NAMALWA (cell line): ENCODE measurements at places on chromosomes 2 and 18.

DNA sequence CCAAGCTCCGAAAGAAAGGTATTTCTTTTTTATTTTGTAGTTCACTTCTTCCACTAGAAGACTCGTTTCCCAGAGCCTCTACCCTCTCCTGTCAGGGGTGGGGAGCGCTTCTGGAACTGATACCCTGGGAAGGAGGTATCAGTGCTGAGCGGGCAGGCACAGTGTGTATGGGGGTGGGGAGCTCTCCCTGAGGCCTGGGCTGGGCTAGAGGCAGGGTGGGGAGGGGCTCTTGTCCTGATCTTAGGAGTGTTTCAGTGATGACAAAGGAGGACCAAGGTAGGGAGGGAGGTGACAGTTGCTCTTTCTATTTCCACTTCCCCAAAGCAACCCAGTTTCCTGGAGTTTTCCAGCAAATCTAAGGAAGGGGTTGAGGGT lies 65.4 kb downstream of the ARHGAP25 start:
- DNase-seq = no peak

DNA sequence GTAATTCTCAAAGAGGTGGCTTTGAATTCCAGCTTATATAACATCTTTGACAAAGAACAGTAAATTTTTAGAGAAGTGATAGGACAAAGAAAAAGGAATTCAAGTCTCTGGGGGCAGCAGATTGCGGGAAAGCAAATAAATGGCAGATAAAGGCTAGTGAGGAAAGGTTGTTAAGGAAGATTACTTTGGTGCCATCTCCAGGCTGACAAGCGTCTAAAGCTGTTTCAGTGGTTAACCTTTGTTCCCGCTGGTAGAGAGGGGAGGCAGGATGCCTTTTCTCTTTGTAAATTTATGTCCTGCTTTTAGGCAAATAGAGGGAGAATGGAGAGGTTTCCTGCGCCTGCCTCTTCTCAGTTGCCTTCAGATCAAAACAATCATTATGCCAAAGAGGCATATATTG lies 431.2 kb upstream of the CHST9 start:
- DNase-seq = no peak

GRCh38 chr2:183543731-183544130 lies 419.5 kb downstream of the NUP35 start:
- no peak for DNase-seq

DNA sequence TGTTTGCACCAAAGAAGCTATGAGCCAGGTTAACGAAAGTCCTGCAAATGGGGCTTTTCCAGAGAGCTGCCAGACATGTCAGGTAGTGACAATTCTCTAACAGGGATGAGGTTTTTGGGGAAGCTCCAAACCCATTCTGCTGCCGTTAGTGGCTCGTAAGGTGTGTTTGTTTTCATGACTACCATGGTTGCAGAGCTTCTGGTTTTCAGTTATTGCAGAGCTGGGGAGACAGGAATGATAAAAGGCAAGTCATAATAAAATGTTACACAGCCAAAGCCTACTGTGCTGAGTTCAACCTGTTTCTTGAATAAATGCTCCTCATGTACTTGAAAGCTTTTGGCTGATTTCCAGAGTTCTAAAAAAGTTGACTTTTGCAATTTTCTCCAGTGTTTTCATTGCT lies 209.2 kb upstream of the STK17B start:
- no peak for DNase-seq

- no peak for DNase-seq
These were observed 303.2 kb upstream of the MC4R start for GRCh38 chr18:60675801-60676200.

GRCh38 chr2:123961576-123961975 lies 63.5 kb upstream of the CNTNAP5 start:
- DNase-seq = no peak

DNA sequence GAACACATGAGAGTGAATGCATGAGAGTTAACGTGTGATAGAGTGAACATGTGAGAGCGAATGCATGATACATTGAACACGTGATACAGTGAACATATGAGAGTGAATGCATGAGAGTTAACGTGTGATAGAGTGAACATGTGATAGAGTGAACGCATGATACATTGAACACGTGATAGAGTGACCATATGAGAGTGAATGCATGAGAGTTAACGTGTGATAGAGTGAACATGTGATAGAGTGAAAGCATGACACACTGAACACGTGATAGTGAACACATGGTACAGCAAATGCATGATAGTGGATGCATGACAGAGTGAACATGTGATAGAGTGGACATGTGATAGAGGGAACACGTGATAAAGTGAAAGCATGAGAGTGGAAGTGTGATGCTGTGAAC lies 517.9 kb downstream of the EIPR1 start:
- no peak for DNase-seq

DNA sequence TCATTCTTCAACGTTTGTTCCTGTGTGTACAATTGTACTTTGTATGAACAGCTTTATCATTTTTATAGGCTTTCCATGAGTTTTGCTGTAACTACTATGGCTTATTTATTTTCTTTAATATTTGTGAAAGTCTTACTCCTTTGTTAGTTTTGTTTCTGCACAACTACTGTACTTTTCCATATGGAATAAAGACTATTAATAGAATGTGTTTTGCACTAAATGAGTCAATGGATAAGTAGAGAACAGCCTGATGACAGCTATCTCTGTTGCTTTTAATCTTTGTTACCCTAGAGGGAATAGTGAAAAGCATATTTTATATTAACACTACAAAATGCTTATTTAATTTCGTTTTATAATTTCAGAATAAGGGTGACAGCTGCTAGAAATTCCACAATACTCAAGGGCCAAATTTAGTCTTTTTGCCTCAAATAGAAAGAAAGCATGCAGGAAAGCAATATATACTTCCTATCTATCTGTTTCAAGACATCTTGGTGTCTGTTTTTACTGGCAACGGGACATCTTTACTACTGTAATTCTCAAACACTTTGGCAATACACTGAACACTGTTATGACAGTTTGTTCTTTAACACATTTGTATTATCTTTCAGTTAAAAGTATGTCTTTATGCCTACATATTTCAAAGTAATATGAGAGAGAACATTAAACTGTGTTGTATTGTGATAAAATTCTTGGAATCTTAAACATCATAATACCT lies 53.9 kb downstream of the WDSUB1 start:
- no peak for DNase-seq

GRCh38 chr2:189504238-189504637 lies 63.0 kb downstream of the WDR75 start:
- no peak for DNase-seq

DNA sequence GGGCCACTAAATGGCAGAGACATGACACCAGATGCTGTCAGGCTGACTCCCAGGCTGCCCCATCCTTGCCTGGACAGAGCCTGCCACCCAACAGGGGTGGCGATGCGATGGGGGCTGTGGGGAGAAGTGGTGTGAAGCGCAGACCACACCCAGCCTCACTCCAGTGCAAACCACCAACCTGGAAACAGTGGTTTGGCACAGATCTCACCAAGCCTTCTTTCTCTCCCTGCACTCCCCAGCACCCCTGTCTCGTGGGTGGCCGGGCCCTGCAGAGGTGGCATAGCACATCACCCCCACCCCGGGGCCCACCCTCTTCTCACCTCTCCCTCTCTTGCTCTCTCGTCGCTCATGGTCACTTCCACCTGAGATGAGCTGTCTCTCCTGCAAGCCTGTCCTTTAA lies 32.6 kb downstream of the CIB4 start:
- DNase-seq = no peak

GRCh38 chr18:21693322-21693721 lies 11.3 kb downstream of the ABHD3 start:
- no peak for DNase-seq

DNA sequence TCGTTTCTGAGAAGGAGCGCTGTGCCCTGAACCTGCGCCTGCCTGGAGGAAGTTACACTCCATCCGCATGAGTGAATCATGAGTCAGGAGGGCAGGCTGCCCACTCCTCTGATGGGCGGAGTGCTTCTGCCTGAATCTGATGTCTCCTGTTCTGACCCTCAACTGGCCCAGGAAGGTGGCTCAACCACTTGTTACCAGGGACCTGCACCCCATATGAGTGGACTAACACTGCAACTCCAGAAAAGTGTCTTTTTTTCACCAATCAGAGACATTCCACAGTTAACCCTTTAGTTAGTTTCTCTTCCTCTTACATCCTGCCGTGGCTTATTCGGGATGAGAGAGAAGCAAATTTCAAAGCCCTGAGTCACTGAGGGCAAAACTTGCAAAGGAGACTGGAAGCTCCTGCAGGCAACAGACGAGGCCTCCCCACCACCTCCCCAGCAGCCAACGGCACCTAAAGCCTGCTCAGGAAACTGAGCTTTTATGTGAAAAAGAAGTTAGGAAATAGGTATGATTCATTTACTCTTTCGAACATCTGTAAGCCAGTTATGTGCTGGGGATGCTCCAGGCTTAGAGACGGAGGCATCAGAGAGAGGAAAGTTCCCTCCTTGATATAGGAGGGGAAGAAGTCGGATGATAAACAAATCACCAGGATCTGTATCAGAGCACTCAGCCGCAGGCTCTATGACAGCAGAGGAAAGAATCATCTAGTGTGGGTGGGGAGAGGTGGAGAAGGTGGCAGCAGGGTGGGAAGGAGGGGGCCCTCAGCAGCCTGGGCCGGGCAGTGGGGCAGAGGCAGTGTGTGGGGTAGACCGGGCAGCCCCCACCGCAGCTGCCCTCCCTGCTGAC lies 30.9 kb downstream of the MBP start:
- no peak for DNase-seq

DNA sequence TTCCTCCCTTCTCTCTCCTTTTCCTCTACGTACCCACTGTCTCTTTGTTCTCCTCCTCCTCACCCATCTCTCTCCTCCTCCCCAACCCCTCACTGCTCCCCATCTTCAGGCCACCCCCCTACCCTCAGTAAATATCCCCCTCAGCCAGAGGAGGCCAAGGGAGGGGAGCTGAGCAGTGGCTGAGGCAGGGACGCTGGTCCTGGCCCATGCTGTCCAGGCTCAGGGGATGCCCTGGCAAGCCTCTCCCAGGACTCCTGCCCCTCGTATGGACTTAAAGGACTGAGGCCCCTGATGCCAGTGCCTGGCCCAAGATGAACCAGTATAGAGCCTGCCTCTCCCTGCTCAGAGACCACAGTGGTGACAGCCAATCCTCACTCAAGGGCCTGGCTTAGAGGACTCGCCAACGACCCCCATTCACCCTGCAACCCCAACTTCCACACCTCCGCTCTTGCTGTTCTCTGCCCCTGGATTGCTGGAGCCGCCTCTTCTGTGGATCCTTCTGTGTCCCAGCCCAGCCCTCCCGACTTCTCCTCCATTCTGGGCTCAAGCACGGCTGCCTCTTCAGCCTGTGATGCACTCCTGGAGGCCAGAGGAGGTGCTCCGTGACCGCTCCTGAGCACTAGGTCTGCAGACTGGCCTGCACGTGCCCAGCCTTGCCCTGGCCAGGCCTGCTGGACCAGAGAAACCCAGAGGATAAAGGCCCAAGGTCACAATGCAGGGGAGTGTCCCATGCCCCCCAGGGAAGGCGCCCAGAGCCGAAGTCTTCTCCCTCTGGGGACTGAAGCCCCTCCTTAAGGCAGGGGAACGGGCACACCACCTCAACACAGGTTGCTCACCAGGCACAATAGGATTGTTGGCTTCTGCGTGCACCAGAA lies 9.5 kb upstream of the DUSP2 start:
- no peak for DNase-seq

DNA sequence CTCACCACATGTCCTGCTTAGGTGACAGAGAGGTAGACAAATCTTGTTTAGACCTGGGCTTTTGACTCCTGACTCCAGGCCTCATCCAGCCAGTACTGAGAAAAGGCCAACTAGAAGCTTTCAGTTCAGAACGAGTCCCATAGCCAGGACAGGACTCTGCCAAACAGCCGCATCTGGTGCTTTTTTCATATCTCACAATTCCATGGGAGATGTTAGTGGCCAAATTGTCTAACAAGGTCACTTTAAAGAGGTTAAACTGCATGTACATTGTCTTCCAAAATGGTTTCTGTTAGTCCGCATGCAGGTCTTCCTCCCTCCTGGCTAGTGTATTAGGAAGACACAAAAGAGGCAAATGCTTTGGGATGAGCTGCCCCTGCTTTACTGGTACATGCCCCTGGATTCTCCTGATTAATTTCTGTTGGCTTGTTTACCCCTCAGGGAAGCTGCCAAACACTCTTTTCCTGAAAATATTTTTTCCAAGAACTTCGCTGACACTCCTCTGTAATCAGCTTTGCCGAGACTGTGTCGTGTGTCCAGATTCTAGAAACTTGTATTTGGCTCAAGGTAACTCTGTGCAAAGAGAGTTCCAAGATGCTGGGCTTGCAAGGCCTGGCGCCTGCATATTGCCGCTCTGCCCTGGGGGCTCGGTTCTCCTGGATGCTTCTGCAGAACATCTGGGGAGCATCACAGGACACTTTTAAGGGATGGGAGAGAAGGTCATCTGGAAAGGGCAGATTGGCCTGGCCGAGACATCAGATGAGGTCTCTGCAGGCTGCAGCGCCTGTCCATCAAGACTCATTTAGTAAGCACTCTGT lies 209.2 kb upstream of the APCDD1 start:
- DNase-seq = no peak

DNA sequence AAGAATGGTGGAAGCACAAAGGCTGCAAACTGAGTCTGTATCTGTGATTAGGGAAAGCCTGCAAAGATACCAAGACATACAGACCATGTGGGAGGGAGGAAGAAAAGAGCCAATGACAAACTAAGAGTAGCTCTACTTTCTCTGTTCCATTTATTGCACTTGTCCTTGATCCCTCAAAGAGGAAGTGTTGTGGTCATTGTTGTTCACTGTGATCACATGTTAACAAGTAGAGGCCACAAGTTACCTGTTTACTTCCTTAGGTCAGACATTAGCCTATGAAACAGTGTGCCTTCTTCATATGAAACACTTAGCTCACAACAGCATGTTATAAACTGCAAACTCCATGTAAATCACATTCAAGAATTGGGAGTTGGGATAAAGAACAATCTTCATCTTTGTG lies 32.6 kb downstream of the MAP2 start:
- DNase-seq = no peak

DNA sequence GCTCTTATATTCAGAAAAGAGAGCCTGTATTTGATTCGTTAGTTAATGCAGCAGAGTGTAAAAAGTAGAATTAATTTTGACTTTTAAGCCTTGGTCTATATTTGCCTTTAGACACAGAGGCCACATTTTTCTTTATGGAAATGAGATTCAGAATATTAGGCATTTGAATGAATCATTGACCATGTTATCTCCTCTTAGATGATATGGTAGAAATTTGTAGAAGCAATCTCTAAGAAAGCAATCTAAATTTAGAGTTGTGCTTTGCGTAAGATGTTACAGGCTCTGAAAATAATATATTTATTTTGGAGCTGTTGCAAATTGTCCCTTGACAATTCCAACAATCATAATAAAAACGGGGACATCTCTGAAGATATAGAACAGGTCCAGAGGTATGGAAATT lies 68.3 kb upstream of the ST6GAL2 start:
- no peak for DNase-seq

- no peak for DNase-seq
These were observed 51.5 kb downstream of the UGP2 start for GRCh38 chr2:63893163-63893562.

- no peak for DNase-seq
These were observed 250.8 kb upstream of the ACVR2A start for GRCh38 chr2:147594038-147594437.

DNA sequence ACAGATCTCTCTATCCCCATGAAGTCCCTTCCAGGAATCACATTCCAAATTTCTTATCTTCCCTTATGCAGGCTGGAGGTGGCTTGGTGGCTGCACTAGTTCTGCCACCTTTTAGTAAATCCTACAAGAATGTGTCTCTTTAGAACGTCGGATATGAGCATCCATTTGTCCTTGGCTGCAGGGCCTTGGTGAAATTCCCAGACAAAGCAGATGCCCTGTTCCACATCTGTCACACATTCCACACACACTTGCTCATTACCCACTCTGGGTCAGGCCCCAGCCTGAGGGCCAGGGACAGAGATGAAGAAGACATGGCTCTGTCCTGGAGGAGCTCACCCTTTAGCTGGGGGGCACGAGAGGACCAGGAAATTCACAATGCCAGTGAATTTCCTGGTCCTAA lies 31.2 kb upstream of the GPR17 start:
- no peak for DNase-seq
